Activated CD8-positive, alpha-beta T cell treated with anti-CD3 and anti-CD28 coated beads for 36 hours (primary cell): ENCODE measurements at places on chromosomes 7 and 10. TPM values are rescaled to one million over a fixed set of nuclear protein-coding genes. Genes with fewer than 3 reads are reported as not detected.

GRCh38 chr10:48234787-48235186 lies 39.7 kb downstream of the FRMPD2 start:
- H3K4me1 ChIP-seq = no peaks in the 10 kb centered on the region
- no peak for DNase-seq
- H3K4me3 ChIP-seq = no peak overlapping the region

DNA sequence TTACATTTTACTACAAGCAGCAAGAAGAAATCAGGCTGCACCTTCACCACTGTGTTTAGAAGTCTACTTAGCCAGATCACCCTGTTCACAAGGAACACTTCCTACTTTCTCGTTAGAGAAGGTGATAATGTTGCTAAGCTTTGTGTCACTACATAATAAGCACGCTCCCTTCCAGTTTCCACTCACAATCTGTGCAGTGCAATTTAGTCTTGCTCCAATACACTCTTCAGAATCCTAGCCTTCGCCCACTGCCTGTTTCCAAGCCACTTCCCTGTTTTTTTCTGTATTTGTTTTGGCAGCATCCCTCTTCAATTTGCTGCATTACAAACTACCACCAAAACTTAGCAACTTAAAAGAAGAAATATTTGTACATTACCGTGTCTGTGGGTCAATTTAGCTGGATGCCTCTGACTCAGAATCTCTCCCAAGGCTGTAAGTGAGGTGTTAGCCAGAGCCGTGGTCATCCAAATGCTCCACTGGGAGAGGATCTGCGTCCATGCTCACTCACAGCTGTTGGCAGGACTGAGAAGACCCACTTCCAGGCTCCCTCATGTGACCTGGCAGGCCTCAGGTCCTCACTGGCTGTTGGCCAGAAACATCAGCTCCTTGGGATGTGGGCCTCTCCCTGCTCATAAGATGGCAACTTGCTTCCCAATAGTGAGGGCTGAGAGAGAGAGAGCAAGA lies 110.4 kb downstream of the PON1 start:
- H3K27me3 ChIP-seq = no peaks in the 10 kb centered on the region
- H3K27ac ChIP-seq = no peak overlapping the region
- H3K4me3 ChIP-seq = no peak overlapping the region
- H3K36me3 ChIP-seq = no peaks in the 10 kb centered on the region
- no peaks in the 10 kb centered on the region for H3K4me1 ChIP-seq
- DNase-seq = no peak

GRCh38 chr7:75957021-75957736 lies 37.2 kb downstream of the TMEM120A start:
- peaks cover 9% of the 10 kb centered on the region for H3K36me3 ChIP-seq
- DNase-seq = no peak
- no peaks in the 10 kb centered on the region for H3K4me1 ChIP-seq

Gene ZNF467
- 0.09 TPM for total RNA-seq

- H3K4me1 ChIP-seq = no peaks in the 10 kb centered on the region
- no peaks in the 10 kb centered on the region for H3K27me3 ChIP-seq
- H3K36me3 ChIP-seq = peaks cover 7% of the 10 kb centered on the region
- DNase-seq = no peak
These were observed 68.1 kb downstream of the EXOC6 start for GRCh38 chr10:92916433-92916832.

DNA sequence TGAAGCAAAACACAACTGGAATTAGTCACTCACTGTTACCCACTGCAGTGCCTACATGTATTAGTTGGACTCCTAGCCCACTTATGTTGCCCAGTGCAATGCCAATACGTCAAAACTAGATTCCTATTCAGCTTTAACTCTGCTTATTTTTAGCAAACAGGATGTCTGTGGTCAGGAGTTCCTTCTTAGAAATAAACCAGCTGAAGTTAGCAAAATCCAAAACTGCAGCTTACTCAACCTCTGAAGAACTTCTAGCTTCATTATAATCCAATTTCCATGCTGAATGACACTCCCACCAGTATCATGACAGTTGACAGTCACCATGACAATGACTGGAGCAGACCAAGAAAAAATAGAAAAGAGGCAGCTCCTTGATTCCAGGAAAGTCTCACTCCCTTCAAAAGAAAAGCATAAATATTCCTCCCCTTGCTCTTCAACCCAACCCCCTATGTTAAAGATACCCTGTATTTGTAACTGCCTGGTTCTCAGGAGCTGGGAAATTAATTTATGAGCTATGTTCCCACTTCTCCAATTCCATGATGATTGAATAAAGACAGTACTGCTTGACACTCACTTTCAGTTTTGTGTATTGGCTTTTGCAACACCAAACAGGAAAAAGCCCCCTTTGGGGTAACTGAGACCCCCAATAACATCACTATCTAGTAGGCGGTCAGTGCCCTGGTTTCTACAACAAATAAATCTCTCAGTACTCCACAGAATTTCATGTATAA lies 327.4 kb downstream of the SORCS1 start:
- H3K36me3 ChIP-seq = no peaks in the 10 kb centered on the region
- H3K27me3 ChIP-seq = no peaks in the 10 kb centered on the region
- H3K27ac ChIP-seq = no peak overlapping the region
- no peak overlapping the region for H3K4me3 ChIP-seq
